Esophagus muscularis mucosa (tissue), 4 donors: ENCODE measurements at places on chromosomes 1 and 21. TPM values are rescaled to one million over a fixed set of nuclear protein-coding genes. Genes with fewer than 3 reads are reported as not detected.
A peak's percentile ranks its signal among the peaks of the same experiment; 100 is the strongest.

Gene AMY1C
- not detected for total RNA-seq

Gene KIF26B
- 3.7 TPM for total RNA-seq

Gene PIGK
- 16.4 TPM for total RNA-seq

Gene SPSB1
- total RNA-seq: 61.0 TPM

Gene CA6
- not detected for total RNA-seq

Gene OR2L5
- not detected for total RNA-seq

Gene F3
- total RNA-seq: 18.3 TPM

Gene KCNN3
- total RNA-seq: 3.6 TPM

Gene ZNF695
- not detected for total RNA-seq

Gene LEPR
- 11.5 TPM for total RNA-seq

GRCh38 chr1:159856576-159856975 is 5.9 kb downstream of the VSIG8 start:
- DNase-seq: no peak

GRCh38 chr1:30111431-30111830 is 612.0 kb downstream of the MATN1 start:
- DNase-seq: no peak

DNA sequence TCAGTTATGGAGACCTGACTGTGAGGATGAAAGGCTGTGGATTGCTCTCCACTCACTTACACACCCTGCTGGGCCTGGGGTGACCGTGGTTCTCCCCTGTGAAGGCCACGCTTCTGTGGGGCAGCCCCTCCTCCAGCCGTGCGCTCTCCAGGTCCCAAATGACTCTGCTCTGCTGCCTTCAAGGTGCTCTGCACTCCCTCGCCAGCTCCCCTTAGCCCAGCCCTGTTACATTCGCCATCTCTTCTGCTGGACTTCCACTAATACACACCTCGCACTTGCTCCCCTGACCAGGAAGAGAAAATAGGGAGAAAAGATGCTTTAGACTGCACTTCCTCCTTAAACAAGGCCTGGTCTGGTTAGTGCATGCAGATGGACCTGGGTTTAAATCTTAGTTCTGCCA is 24.6 kb downstream of the OPTC start:
- no peak for DNase-seq

DNA sequence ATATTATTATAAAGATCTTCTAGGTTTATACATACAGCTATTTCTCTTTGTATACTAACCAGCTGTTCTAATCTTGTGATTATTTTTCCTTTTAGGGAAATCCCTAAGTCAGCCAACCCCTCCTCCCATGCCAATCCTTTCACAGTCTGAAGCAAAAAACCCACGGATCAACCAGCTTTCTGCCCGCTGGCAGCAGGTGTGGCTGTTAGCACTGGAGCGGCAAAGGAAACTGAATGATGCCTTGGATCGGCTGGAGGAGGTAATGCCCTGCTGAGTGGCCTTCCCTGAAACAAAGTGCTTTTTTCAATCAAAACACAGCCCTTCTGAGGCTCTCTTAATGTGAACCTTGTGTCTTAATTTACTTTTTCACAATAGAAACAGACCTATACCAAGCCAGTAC is 32.4 kb upstream of the BMP8A start:
- DNase-seq: no peak

GRCh38 chr1:236677641-236678235 is 8.6 kb upstream of the ACTN2 start:
- DNase-seq: peak; percentile 42

GRCh38 chr1:155481741-155482241 is 80.8 kb downstream of the ASH1L start:
- no peak for DNase-seq

DNA sequence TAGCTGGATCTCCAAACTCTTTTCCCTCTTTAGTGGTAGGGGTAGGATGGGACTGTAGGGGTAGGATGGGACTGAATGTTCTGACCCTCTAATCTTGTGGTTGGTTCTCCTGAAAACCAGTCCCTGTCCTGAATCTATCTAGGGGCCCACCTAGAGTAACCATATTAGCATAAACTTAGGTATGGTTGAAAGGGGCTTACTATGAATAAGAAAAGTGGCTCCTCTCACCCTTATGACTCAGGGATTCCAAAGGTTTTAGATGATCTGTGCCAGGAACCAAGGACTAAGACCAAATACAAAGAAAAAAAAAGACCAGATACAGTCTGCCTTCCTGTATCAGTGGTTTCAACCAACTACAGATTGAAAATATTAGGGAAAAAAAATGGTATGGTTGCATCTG is 28.9 kb downstream of the RNF2 start:
- no peak for DNase-seq

- no peak for DNase-seq
Observed at GRCh38 chr1:174060090-174060489, 37.9 kb upstream of the RC3H1 start.

DNA sequence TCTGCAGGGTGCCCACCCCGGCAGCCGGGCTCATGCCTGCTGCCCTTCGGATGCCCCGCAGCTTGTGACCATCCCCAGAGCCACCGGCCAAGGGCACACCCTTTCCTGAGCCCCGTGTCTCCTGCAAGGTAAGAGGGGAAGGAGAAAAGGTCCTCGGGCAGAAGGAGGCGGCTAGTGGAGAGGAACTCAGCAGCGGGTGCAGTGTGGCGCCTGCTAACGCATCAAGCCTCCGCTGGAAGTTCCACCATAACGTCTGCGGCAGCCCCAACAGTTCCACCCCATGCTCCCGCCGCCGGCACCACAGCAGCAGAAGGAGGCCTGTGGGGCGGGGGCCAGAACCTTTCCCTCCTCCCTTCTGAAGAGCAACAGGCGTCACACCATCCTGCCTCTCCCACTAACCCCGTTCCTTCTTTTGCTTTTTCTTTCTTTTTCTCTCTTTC is 990 bp downstream of the VWA5B1 start:
- no peak for DNase-seq

GRCh38 chr1:167518331-167518700 is at the start of gene CD247:
Gene CD247 (minus strand): TSS chr1:167518529. CDS start chr1:167518465, 64 bp downstream.
- no peak for DNase-seq

- no peak for DNase-seq
Observed at GRCh38 chr1:28326515-28326914, 2.3 kb upstream of the MED18 start.

DNA sequence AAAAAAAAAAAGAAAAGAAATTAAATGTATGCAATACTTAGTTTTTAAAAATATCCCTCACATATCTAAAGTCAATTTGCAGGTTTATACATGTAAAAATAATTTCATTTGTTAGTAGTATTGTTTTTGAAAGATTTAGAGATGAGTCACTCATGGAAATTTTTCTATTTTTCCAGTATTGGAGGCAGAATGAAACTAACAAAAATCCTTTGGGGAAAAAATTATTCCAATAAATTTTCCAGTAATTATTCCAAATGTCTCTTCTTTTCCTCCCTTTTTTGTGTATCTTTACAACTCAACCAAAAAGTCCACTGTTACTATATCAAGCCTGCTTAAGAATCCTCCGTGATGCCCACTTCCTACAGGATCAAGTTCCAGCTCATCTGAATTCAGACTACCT is 29.9 kb downstream of the MPZL1 start:
- no peak for DNase-seq

- DNase-seq: peak; percentile 68
Observed at GRCh38 chr1:224789311-224789710, 140.2 kb upstream of the DNAH14 start.

DNA sequence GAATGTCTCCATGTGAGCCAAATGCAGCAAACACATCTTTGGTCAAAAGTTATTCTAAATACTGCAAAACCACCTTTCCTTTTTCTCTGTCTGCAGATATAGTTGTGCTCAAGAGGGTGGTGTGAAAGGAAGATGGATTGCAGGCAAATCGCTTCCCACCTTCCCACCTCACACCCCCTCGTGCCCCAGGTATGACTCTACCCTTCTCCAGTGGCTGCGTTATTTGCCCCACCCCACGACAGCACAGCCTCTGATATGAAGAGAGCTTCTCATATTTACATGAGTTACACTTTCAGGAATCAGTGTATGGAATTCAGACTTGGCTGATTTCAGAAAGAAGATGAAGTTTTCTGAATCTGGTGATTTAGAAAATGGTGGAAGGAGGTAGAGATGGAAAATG is 5.8 kb downstream of the TRIM58 start:
- DNase-seq: no peak

- DNase-seq: no peak
Observed at GRCh38 chr1:179337288-179337687, 28.5 kb upstream of the AXDND1 start.

DNA sequence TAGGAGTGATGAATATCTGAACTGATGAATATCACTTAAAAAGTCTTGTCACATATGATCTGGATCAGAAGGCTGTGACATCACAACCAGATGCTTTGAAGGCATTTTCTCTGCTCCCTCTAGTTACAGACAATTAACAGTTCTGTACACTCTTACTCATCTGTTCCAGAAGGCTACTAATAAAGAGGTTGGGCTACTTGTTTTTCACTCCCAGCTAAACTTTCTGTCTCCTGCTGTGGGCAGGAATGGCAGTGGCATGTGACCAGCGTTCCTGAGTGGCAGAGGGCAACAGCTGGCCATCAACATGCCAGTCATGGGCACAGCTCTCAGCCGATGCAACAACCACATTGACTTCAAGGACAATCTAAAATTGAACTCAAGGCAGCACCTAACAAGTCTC is 66.7 kb downstream of the SLC45A1 start:
- DNase-seq: no peak
